ENCODE measurements at places on chromosomes 2 and 18.

GRCh38 chr2:106314444-106314843, 120.3 kb upstream of the UXS1 start:
- DNase-seq = no peak

DNA sequence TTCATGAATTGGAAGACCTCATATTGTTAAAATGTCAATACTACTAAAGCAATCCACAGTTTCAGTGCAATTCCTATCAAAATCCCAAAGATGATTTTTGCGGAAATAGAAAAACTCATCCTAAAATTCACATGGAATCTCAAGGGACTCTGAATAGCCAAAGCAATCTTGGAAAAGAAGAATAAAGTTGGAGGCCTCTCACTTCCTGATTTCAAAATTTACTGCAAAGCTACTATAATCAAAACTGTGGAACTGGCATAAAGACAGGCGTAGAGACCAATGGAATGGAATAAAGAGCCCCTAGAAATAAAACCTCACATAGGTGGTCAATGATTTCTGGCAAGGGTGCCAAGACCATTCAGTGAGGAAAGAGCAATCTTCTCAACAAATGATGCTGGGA, 42.3 kb downstream of the ACOXL start:
- DNase-seq = no peak

GRCh38 chr2:64910972-64911433, 78.2 kb upstream of the SLC1A4 start:
- no peak for DNase-seq

DNA sequence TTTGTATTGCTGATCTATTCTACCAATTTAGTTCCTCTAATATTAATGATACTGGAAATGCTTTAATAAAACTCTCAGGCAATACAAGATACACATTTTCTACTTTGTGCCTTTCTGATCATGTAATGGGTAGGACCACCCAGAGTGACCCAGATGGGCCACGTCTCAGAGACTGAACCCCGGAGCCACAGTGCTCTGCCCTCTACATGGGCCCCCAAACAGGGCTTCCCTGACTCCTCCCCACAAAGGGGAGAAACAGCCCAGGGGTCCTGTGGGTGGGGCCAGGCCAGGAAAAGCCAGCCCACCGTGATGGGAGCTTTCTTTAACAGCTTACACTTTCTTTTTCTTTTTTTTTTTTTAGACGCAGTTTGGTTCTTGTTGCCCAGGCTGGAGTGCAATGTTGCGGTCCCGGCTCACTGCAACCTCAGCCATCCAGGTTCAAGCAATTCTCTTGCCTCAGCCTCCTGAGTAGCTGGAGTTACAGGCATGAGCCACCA, 18.4 kb downstream of the HDAC4 start:
- no peak for DNase-seq

- no peak for DNase-seq
Observed at GRCh38 chr2:151795646-151796240, 32.5 kb downstream of the ARL5A start.

All from fibroblast of skin of right biceps (primary cell).